Uterus (tissue), 4 donors: ENCODE measurements at places on chromosomes 1 and 21. TPM values are rescaled to one million over a fixed set of nuclear protein-coding genes. Genes with fewer than 3 reads are reported as not detected.
A peak's percentile ranks its signal among the peaks of the same experiment; 100 is the strongest.

ST6GALNAC5 gene
- not detected for total RNA-seq

KCNQ4 gene
- total RNA-seq = 2.7 TPM

INTS7 gene
- total RNA-seq = 26.2 TPM

DNALI1 gene
- 13.9 TPM for total RNA-seq

SERTAD4 gene
- total RNA-seq = 6.4 TPM

OR2L13 gene
- not detected for total RNA-seq

UBASH3A gene
- 1.0 TPM for total RNA-seq

OR2L5 gene
- not detected for total RNA-seq

COL16A1 gene
- total RNA-seq = 76.5 TPM

DNA sequence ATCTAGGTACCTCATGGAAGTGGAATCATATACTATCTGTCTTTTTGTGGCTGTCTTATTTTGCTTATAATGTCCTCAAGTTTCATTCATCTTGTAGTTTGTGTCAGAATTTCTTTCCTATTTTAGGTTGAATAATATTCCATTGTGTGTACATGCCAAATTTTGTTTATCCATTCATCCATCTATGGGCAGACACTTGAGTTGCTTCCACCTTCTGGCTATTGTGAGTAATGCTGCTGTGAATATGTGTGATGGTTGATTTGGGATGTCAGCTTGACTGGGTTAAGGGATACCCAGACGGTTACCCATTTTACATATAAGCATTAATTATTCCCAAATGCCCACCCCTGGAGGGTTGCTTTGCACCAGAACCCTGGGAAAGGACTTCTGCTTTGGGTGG is 477.5 kb downstream of the PTPRU start:
- no peak overlapping the region for H3K4me3 ChIP-seq
- no peak for DNase-seq
- no peak overlapping the region for H3K27ac ChIP-seq
- H3K36me3 ChIP-seq = no peaks in the 10 kb centered on the region
- H3K4me1 ChIP-seq = no peaks in the 10 kb centered on the region

- H3K4me3 ChIP-seq = no peak overlapping the region
- no peaks in the 10 kb centered on the region for H3K36me3 ChIP-seq
- DNase-seq = no peak
- H3K4me1 ChIP-seq = no peaks in the 10 kb centered on the region
Measured at GRCh38 chr1:208714323-208714722, 470.1 kb upstream of the PLXNA2 start.

- no peaks in the 10 kb centered on the region for H3K4me1 ChIP-seq
- H3K4me3 ChIP-seq = no peak overlapping the region
- no peak for DNase-seq
Measured at GRCh38 chr1:224375059-224375458, 18.4 kb downstream of the CNIH4 start.

- H3K27ac ChIP-seq = no peak overlapping the region
- H3K4me1 ChIP-seq = no peaks in the 10 kb centered on the region
- no peak overlapping the region for H3K4me3 ChIP-seq
- H3K27me3 ChIP-seq = no peaks in the 10 kb centered on the region
Measured at GRCh38 chr1:76433526-76433925, 359.0 kb downstream of the ST6GALNAC3 start.

GRCh38 chr21:38972078-38972477 is 166.3 kb downstream of the ETS2 start:
- DNase-seq = no peak
- H3K36me3 ChIP-seq = no peaks in the 10 kb centered on the region

DNA sequence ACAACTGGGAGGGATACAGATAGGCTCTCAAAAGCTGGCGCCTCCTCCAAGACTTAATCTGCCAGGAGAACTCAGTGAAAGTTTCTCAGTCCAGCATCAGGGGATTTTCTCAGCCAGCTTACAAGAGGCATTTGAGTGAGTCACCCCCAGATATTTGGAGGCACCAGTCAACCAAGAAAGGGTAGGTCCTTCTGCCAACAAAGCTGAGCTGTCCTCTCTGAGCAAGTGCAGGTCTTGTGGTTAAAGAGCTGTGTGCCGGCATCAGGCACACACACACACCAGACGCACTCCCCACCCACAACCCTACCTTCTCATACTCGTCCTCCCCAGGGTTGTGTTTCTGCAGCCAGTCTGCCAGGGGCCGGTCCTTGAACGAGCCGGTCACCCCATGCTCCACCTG is 27.0 kb upstream of the PPP1R15B start:
- H3K4me3 ChIP-seq = no peak overlapping the region
- H3K4me1 ChIP-seq = peaks cover 5% of the 10 kb centered on the region
- peak; percentile 60 for DNase-seq
- H3K27me3 ChIP-seq = no peaks in the 10 kb centered on the region
- H3K27ac ChIP-seq = peak overlapping the region; percentile 82

- H3K4me3 ChIP-seq = no peak overlapping the region
- no peaks in the 10 kb centered on the region for H3K27me3 ChIP-seq
- no peaks in the 10 kb centered on the region for H3K4me1 ChIP-seq
- no peaks in the 10 kb centered on the region for H3K36me3 ChIP-seq
Measured at GRCh38 chr1:208254862-208255261, 10.7 kb upstream of the PLXNA2 start.

- H3K36me3 ChIP-seq = no peaks in the 10 kb centered on the region
- no peak for DNase-seq
- H3K4me3 ChIP-seq = no peak overlapping the region
- no peak overlapping the region for H3K27ac ChIP-seq
- no peaks in the 10 kb centered on the region for H3K4me1 ChIP-seq
- no peaks in the 10 kb centered on the region for H3K27me3 ChIP-seq
Measured at GRCh38 chr1:33876970-33877650, 13.2 kb downstream of the HMGB4 start.

GRCh38 chr1:74245168-74245772 is 10.1 kb downstream of the TNNI3K start:
- H3K27ac ChIP-seq = no peak overlapping the region
- H3K36me3 ChIP-seq = no peaks in the 10 kb centered on the region
- DNase-seq = no peak
- H3K4me3 ChIP-seq = no peak overlapping the region
- no peaks in the 10 kb centered on the region for H3K27me3 ChIP-seq

GRCh38 chr1:145975216-145975615 is 10.7 kb downstream of the POLR3GL start:
- H3K27ac ChIP-seq = no peak overlapping the region
- H3K27me3 ChIP-seq = no peaks in the 10 kb centered on the region
- H3K4me3 ChIP-seq = no peak overlapping the region
- no peak for DNase-seq

DNA sequence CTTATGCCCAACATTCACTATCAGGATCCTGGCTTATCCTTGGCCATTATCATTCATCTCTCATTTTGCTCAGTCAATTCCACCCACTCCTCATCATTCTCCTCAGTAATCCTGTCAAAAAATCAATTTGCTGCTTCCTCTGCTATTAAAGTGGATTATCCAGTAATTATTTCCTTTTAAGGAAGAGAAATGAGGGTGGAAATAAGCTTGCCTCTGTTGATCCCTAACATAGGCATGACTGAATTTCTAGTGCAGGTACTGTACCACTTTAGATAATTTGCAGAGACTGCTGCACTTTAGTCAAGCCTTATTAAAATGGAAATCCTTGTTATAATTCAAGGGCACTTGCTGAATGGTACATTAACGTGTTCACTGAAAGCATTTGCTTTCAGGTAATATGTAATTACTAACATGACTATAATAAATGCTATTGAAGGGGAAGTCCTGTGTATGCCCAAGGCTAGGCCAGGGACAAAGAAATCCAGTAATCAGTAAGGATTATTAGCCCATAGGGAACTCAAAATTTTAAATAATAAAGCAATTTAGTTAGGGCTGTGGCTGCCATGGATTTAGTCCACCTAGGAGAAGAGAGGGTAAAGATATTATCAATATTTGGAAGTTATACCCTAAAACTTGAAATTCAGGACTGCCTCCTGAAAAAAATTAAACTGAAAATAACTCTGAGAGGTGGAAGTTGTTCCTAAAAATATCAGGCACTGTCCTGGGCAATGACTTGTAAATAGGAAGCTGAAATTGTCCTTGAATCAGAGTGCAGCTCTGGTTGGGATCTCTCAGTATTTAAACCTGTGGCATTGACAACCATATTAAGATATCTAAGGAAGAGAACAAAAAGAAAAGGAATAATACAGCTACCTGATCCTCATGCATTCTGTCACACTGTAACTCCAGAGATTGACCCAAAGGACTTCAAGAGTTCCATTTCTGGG is 43.4 kb downstream of the RGS2 start:
- no peak overlapping the region for H3K4me3 ChIP-seq
- no peak overlapping the region for H3K27ac ChIP-seq
- no peaks in the 10 kb centered on the region for H3K4me1 ChIP-seq
- no peak for DNase-seq
- H3K27me3 ChIP-seq = no peaks in the 10 kb centered on the region

- no peak for DNase-seq
- no peaks in the 10 kb centered on the region for H3K36me3 ChIP-seq
- no peaks in the 10 kb centered on the region for H3K27me3 ChIP-seq
- H3K4me3 ChIP-seq = no peak overlapping the region
Measured at GRCh38 chr1:70979881-70980280, 67.7 kb downstream of the PTGER3 start.

DNA sequence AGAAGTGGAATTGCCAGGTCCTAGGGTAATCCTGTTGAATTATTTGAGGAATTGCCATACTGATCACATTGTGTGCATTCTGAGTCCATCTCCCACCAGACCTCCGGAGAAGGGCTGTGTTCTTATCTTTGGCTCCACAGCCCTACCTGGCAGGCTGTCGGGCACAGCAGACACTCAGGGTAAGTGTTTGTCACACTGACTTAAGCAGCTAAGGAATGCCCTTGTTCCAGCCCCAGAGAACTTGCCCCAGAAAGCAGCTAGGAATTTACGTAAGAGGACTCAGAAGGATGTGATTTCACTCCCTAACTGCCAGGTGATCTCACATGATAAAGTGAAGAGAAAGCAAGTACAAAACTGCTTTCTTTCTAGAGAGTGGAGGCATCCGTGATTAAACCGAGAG is 21.0 kb downstream of the VASH2 start:
- H3K27ac ChIP-seq = no peak overlapping the region
- H3K4me1 ChIP-seq = no peaks in the 10 kb centered on the region
- DNase-seq = no peak
- H3K27me3 ChIP-seq = no peaks in the 10 kb centered on the region
- no peaks in the 10 kb centered on the region for H3K36me3 ChIP-seq

DNA sequence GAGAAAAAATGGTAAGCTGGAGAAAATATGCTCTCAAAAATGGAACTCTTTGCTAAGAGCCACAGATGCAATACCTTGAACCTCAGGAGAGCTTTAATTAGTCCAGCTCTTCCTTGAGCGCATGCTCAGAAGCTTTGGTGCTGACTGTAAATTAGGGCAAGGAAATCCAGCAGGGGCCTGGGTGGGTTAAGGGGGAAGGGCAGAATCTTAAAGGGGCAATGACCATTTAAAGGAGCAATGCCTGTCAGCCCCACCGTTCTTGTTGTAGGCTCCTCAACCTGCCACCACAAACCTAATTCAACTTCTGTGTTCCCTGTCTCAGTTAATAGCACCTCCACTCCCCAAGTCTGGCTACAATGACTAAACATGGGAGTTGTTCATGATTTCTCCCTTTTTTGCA is 6.8 kb upstream of the SLC22A15 start:
- H3K4me1 ChIP-seq = no peaks in the 10 kb centered on the region
- no peaks in the 10 kb centered on the region for H3K36me3 ChIP-seq
- H3K27ac ChIP-seq = no peak overlapping the region
- DNase-seq = no peak
